ENCODE measurements at places on chromosomes 6 and 20.

DNA sequence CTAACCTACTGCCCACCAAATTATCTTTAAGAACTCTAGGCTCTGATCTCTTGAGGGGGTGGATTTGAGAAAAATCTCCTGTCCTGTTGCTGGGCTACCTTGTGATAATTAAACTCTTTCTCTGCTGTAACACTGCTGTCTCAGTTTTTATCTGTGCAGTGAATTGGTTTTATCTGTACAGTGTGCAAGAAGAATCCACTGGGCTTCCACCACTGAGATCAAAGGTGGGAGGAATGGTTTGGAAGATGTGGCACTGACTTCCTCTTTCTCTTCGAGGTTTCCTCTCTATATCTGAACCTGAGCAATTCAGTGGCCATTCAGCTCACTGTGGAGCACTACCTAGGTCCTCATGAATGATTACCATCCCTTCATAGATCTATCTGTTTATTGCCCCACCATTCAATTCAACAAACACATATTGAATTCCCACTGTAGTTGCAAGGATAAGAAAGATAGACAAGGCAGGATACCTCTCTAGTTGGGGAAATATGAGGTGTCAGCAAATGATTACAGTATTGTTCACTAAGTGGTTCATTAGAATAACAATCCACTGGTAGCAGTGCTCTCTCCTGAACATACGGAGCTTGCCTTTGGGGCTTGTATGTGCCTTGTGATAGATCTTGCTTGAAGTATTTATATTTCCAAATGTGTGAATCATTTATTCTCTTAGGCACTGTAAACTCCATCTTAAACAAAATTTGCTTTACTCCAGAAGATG, 172.1 kb upstream of the ARG1 start:
- no peak for DNase-seq

GRCh38 chr6:24744911-24745310, 26.0 kb upstream of the C6orf62 start:
- no peak for DNase-seq

DNA sequence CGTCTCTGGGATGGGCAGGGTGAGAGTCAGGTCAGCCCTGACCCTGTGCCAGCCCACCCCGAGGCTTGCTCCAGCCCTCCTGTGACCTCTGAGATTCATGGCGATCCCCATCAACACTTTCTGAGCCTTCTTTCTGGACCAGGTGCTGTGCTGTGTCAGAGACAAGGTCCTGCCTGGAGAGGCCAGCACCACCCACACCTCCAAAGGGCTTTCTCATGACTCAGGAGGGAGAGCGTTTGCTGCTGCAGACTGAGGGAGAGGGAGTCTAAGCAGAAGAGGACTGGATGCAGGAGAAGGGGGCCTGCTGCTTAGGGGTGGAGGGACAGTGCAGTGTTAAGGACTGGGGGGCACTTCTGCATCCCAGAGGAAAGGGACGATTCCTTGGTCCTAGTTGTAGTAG, 193.5 kb downstream of the LRFN2 start:
- DNase-seq, result no peak

GRCh38 chr6:22328474-22328873, 31.6 kb upstream of the PRL start:
- DNase-seq, result no peak

GRCh38 chr6:2523061-2523460, 227.7 kb downstream of the MYLK4 start:
- DNase-seq, result no peak

DNA sequence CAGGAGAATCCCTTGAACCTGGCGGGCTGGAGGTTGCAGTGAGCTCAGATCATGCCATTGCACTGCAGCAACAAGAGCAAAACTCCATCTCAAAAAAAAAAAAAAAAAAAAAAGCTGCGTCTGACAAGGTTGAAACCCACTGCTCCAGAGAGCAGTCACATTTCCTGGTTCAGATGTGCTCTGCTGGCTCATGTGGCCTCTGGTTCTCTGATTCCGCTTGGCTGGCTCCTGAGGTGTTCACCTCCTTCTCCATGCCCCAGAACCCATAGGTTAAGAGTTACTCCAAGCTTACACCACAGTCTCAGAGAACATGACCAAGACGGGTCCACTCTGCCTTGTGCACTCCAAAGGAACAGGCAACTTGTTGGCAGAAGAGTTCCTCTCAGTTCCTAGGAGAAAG, 8.8 kb upstream of the CNR1 start:
- DNase-seq, result no peak

- DNase-seq, result no peak
These were observed 705.7 kb upstream of the SLC35B3 start for GRCh38 chr6:9140951-9141460.

GRCh38 chr6:158256746-158257424, 55.4 kb upstream of the TULP4 start:
- DNase-seq, result no peak

DNA sequence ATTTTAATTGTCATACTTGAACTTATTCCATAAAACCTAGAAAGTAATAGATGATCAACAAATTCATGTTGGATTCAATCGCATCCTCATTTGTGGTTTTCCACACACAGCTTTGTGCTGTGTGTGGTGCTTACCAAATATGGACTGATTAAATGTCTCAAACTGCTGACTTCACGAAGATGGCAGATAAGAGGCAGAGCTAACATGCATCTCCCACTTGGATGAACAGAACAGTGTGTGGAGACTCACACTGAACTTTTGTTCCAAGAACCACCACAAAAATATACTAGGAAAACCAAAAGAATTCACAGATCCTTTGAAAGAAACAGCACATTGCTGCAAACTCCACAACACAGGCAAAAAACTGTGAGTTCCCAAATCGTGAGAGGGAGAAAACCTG, 603.7 kb downstream of the TENT5A start:
- DNase-seq, result no peak

DNA sequence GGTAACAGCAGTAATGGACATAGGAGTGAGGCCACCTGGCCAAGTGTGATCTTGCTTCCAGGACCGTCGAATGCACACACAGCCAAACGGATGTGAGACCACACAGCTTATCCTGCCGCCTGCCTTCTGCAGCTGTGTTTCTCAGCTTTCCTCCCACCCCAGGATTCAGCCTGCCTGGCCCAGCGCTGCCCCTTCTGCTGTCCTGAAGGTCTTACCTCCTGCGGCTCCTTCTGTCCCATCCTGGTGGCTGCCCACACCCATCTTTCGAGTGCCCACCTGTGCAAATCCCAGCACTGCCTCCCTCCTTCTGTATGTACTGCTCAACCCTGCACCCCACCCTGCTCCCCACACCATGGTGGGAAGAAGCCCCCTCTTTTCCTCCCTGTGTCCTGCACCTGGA, 49.4 kb upstream of the DACT2 start:
- DNase-seq, result no peak

DNA sequence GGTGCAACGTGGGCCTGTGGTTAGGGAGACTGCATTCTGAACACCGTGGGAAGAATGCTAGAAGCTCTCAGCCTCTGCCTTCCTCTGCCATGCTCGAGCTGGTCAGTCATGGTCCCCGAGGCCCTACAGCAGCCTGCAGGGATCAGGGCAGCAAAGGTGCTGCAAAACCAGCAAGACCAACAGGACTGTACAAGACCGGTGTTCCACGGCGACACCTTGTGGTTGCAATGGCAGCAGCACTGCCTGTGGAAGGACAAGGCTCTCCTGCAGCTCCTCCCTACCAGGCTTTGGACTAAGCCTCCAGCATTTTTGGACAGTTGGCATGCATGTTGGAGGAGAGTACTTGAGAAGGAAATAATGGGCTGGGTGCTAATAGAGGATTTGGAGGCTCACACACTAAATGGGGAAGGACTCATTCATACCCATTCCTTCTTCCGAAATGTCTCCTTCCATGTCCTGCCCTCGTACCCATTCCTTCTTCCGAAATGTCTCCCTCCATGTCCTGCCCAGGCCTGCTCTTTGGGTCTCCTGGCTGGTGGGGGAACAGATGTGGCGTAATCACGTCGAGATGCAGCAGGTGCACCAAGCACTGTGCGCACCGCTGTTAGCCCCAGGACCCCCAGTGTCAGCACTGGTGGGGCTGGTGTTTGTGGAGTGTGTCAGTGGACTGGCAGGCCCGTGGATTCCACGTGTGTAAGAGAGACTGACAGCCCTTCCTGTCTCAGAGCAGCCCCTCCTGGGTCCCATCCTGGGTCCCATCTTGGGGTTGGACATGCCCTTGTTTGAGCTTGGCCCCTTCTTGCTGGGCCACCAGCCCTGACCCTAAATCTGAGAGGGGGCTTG, 18.6 kb upstream of the MYT1 start:
- no peak for DNase-seq

- no peak for DNase-seq
These were observed 57.3 kb downstream of the FAM83B start for GRCh38 chr6:54903884-54904283.

- no peak for DNase-seq
These were observed 11.6 kb upstream of the HLA-G start for GRCh38 chr6:29816030-29816429.

GRCh38 chr6:32081168-32081990, 27.8 kb downstream of the TNXB start:
- DNase-seq, result no peak

GRCh38 chr20:8244637-8245036, 112.6 kb downstream of the PLCB1 start:
- DNase-seq, result no peak

GRCh38 chr6:143333749-143334520, 116.6 kb downstream of the ADAT2 start:
- no peak for DNase-seq

GRCh38 chr20:48247961-48248360, 462.7 kb upstream of the SULF2 start:
- DNase-seq, result no peak

GRCh38 chr6:56255349-56255748, 8.0 kb upstream of the COL21A1 start:
- DNase-seq, result no peak

- DNase-seq, result no peak
These were observed 133.5 kb upstream of the MAP3K7 start for GRCh38 chr6:90720404-90720803.

GRCh38 chr20:50278684-50279531, 88.3 kb downstream of the CEBPB start:
- DNase-seq, result no peak

DNA sequence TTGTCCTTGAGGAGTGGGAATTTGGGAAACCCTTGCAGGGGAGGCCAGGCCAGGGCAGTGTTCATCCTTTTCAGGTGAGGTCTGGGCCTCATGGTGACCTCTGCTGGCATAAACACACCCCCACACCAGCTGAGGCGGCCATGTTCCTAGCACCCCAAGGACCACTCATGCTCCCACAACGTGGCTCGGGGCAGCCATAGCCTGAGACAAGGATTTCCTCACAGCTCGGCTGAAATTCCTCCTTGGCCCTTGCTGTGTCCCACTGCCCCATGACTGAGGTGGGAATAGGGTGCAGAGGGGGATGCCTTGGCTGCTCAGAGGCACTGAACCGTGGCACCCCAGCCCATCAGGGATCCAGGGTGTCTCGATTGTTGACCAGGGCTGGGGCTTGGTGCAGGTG, 27.3 kb upstream of the SPDEF start:
- DNase-seq, result no peak

GRCh38 chr20:44609006-44609515, 26.7 kb downstream of the PKIG start:
- no peak for DNase-seq

DNA sequence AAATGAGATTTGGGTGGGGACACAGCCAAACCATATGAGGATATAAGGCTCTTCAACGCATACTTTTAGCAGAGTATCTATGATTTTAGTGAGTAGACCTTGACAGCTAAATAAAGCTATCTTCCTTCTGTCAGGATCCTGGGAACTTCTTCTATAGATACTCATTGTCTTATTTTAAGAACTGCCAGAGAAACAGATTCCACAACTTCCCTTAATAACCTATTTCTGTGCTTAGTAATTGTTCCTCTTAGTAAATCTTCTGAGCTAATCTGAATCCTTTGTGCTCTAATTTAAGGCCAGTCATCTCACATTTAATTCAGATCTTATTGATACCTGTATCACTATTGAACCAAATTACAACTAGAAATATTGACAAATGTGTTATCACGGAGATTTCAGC, 64.0 kb upstream of the CEP85L start:
- DNase-seq, result no peak

DNA sequence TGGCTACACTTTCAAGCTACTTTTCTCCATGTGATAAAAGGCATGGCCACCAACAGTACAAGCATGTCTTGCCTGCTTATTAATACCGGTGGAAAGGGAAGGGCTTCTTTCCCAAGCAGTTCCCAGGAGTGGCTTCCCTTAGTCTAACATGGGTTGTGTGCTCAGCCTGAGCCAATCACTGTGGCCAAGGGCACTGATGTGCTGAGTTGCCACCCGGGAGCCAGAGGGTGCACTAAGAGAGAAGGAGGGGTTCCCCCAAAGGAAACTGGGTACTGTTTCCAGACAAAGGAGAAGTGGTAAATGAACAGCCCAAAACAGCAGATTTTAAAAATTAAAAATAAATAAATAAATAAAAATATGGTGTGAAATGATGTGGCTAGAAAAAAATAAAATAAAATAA, 68.5 kb downstream of the BANF2 start:
- DNase-seq, result no peak

- DNase-seq, result no peak
These were observed 2.9 kb upstream of the TMEM74B start for GRCh38 chr20:1187605-1188171.

DNA sequence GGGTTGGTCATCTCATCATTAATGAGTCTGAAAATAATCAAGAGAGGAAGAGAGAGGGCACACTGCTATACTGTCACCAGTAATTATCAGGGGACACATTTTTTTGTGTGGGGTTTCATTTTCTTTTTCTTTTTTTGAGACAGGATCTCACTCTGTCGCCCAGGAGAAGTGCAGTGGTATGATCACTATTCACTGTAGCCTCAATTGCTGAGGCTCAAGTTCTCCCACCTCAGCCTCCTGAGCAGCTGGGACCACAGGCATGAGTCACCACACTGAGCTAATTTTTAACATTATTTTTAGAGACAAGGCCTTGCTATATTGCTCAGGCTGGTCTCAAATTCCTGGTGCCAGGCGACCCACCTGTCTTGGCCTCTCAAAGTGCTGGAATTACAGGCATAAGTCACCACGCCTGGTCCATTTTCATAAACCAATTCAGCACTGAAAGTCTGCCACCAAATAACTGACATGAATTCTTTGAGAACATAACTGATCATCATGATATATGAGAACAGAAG, 43.3 kb downstream of the EPHA7 start:
- no peak for DNase-seq

DNA sequence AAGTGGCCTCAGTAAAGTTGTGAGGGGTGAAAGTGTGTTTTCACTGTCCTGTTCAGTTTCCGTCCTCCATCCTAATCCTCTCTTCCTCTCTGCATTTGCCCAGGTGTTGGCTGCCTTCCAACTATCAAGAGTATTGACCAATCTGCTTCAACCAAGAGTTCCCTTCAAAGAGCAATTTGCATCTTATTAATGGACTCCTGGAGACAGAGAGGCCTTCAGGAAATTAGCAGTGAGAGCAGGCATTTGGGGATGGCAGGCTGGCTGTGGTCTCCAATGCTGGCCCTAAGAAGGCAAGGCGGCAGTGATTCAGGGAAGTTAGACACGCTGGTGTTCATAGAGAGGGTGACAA, 77.2 kb downstream of the GPR6 start:
- DNase-seq, result no peak

GRCh38 chr6:128597956-128598355, 77.6 kb upstream of the PTPRK start:
- no peak for DNase-seq
